EH (cell line): ENCODE measurements at places on chromosomes 1 and 21.
A peak's percentile ranks its signal among the peaks of the same experiment; 100 is the strongest.

DNA sequence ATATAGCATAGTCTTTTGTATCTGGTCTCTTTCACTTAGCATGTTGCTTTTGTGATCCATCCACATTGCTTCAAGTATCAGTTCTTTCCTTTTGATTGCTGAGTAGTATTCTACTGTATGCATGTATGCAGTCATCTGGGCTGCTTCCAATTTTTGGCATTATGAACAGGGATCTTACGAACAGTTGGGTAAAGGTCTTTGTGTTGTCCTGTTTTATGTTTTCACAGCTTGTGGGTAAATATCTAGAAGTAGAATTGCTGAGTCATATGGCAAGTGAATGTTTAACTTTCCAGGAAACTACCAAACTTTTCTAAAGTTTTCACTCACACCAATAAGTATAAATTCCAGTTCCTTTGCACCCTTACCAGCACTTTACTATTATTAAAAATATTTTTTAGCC is 60.9 kb downstream of the LHX4 start:
- peak; percentile 22 for DNase-seq

DNA sequence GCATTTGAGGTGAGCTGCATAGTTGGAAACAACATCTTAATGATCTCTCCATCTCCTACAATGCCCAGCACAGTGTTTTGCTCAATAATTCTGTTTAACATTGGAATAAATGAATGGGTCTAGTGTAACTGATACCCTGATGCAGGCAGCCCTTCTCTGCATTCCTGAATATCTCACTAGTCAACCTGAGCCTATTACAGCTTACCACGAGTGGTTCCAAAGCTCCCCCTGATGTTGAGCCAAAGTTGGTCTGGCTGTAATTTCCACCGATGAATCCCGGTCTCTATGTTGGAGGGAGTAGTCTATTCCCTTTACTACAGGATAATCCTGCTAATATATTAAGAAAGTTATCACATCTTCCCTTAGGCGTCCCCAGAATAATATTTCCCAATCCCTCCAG is 63.8 kb downstream of the ZBTB18 start:
- DNase-seq = peak; percentile 37

- peak; percentile 40 for DNase-seq
Measured at GRCh38 chr1:36279110-36279788, 26.9 kb upstream of the SH3D21 start.

- no peak for DNase-seq
Measured at GRCh38 chr1:199157494-199157893, 518.7 kb downstream of the PTPRC start.

DNA sequence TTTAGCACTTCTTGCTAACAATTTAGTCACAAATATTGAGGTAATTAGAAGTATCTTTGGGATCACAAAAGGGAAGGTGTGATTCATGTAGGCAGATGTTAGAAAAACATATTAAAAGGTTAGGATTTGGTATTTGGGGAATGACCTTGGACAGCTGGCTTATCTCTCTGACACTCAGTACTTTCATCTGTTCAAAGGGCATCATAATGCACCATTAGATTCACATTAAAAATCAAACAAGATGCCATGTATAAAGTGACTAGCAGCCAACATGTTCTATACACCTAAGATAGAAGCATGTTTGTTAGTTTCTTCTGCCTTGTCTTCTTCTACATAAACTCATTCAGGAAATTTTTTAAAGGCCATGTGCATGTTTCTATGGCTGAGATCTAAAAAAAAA is 56.5 kb upstream of the ESRRG start:
- DNase-seq = no peak

DNA sequence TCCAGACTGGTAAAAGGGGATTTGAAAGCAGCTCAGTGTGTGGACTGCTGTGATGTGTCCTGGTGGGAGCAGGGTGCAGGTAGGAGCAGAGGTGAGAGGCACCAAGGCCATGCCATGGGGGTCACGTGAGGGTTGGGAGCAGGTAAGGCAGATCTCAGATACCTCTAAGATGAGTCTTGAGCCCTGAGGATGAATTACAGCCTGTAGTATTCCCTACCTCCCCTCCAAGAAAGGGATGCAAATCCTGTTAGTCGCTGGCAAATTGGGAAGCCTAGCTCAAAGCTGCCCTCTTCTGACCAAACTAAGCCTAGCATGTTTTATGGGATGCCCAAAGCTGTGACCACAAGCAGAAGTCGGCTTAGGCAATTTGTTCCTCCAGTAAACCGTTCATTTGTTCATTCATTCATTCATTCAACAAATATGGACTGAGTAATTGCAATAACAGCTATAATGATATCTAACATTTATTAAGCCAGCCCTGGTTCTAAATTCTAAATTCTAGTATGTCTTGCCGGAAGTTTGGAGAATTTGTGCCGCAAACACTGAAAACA is 3.9 kb upstream of the NUAK2 start:
- DNase-seq = peak; percentile 83

GRCh38 chr1:107897438-107898345 is 67.3 kb downstream of the VAV3 start:
- no peak for DNase-seq

GRCh38 chr1:184541537-184542152 is 154.8 kb downstream of the C1orf21 start:
- DNase-seq = no peak

GRCh38 chr1:233443040-233443760 is 115.7 kb downstream of the MAP3K21 start:
- DNase-seq = peak; percentile 37

GRCh38 chr1:218369688-218370511 is 24.8 kb downstream of the TGFB2 start:
- DNase-seq = peak; percentile 73

DNA sequence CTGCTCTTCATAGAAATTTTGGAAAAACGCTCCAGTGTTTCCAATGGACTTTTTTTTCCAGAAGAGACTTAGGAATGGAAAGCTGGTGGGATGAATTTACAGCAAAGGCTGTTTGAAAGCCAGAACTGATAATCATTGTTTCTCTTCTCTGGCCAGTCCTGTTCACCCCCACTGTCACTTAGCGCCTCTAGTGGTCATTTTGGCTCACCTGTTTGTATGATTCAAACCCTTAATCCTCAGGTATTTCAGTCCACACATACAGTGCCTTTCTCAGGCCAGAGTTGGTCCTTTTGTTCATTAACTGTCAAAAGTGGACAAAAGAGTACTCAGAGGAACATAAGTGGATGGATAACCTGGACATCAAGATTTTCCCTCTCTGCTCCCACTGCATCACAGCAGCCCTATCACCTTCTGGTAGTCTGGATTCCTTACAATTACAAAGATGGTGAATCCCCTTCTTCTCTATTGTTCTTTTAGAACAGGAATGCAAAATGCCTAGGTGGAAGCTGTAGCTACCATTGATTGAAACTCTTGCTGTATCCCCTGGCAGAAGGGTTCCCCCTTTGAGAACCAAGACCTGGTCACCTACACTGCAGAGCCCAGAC is 177.6 kb upstream of the OLFM3 start:
- no peak for DNase-seq
